ENCODE measurements at places on chromosomes 5 and 9.

DNA sequence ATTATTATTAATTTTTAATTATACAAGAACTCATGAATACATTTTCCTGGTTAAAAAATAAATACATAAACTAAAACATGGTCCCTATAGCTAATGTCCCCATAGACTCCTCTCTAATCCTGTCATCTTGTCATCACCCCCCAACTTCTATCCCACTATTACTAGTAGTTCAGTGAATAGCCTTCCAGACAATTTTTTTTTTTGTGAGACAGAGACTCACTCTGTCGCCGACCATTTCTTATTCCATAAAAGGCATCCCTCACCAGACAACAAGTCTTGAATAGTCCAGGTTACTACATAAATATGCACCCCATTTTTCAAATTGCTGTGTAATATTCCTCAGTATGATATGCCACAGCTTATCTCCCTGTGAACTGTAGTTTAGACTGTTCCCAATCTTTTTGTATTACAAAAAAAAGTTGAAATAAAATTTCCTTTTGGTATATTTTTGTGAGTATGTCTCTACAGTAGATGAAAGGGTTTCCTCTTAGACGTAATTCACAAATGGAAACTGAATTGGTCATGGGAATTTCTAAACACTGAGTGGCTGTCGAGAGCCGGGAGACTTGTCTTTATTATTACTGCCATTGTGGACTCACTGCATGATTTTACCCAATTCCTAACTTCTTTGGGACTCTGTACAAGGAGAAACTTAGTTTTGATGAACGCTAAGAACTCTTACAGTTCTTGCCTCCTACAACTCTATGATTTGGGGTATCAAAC is 6.4 kb upstream of the ABLIM3 start:
- H3K27me3 ChIP-seq, result peaks cover 36% of the 10 kb centered on the region
- no peak overlapping the region for H3K27ac ChIP-seq
- no peak overlapping the region for H3K4me3 ChIP-seq
- H3K4me1 ChIP-seq, result no peaks in the 10 kb centered on the region
- H3K36me3 ChIP-seq, result no peaks in the 10 kb centered on the region
- no peak for DNase-seq

DNA sequence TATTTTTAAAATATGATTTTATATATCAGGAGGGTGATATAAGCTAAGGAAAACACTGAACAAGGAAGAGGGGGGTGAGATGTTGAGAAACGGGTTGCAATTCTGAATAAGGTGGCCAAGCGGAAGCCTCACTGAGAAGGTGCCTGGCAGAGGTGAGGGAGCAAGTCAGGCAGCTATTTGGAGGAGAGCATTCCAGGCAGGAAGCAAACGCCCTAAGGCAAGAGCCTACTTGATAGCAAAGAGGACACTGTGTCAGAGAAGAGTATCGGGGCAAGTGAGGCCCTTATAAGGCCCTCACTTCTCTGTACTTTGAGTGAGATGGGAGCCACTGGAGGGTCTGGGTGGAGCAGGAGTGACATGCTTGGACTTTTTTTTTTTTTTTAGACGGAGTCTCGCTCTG is 8.0 kb upstream of the CTNNA1 start:
- H3K27ac ChIP-seq, result no peak overlapping the region
- no peaks in the 10 kb centered on the region for H3K27me3 ChIP-seq

GRCh38 chr5:109350537-109351270 is 59.1 kb downstream of the PJA2 start:
- DNase-seq, result no peak
- no peak overlapping the region for H3K27ac ChIP-seq
- no peak overlapping the region for H3K4me3 ChIP-seq
- H3K4me1 ChIP-seq, result no peaks in the 10 kb centered on the region
- peaks cover 32% of the 10 kb centered on the region for H3K36me3 ChIP-seq
- no peaks in the 10 kb centered on the region for H3K27me3 ChIP-seq

DNA sequence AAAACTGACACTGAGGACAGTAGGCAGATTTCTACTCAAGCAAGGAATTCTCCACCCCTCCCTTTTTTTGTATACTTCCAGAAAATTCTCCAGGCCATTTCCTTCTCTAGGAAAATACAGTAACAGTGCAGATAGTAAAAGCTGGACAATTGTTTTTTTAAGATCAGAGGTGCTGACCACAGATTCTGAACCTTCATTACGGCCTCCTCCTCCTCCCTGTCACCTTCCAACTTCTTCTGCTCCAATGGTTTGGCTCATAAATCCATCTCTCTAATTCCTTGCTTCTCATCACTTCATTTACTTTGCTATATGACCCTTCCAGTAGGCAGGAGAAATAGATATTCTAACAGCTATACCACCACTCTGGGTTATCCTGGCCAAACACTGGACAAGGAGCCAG is 220.6 kb downstream of the FBN2 start:
- peaks cover 36% of the 10 kb centered on the region for H3K36me3 ChIP-seq
- no peak overlapping the region for H3K4me3 ChIP-seq
- H3K27me3 ChIP-seq, result no peaks in the 10 kb centered on the region
- DNase-seq, result no peak
- no peak overlapping the region for H3K27ac ChIP-seq
- H3K4me1 ChIP-seq, result no peaks in the 10 kb centered on the region

- peaks cover 13% of the 10 kb centered on the region for H3K36me3 ChIP-seq
- peak overlapping the region; percentile 3 for H3K27ac ChIP-seq
- no peaks in the 10 kb centered on the region for H3K4me1 ChIP-seq
- DNase-seq, result no peak
- no peaks in the 10 kb centered on the region for H3K27me3 ChIP-seq
- peak overlapping the region; percentile 11 for H3K4me3 ChIP-seq
Measured at GRCh38 chr9:36665387-36665786, 92.7 kb downstream of the MELK start.

DNA sequence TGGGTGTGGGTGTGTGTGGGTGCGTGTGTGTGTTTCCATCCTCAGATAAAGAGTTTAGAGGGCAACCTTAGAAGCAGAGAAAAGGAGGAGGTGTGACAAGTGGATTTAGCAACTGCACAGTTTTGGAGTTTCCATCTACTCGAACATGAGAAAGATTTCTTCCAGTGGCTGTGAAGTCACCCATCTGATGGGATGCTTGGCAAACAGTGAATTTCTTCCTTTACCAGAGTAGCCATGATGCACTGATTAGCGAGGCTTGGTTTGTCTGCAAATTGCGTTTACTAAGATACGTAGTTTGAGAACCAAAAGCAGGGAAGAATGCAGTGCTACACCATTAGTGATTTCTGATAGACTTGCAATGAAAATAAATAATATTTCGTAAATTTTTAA is 791 bp upstream of the STARD4 start:
- peaks cover 28% of the 10 kb centered on the region for H3K4me1 ChIP-seq
- H3K4me3 ChIP-seq, result peak overlapping the region; percentile 98
- peak overlapping the region; percentile 97 for H3K27ac ChIP-seq
- no peaks in the 10 kb centered on the region for H3K36me3 ChIP-seq

- H3K4me1 ChIP-seq, result peaks cover 47% of the 10 kb centered on the region
- H3K4me3 ChIP-seq, result no peak overlapping the region
- peaks cover 3% of the 10 kb centered on the region for H3K27me3 ChIP-seq
- no peak overlapping the region for H3K27ac ChIP-seq
Measured at GRCh38 chr9:91039835-91040140, 238.2 kb downstream of the SYK start.

DNA sequence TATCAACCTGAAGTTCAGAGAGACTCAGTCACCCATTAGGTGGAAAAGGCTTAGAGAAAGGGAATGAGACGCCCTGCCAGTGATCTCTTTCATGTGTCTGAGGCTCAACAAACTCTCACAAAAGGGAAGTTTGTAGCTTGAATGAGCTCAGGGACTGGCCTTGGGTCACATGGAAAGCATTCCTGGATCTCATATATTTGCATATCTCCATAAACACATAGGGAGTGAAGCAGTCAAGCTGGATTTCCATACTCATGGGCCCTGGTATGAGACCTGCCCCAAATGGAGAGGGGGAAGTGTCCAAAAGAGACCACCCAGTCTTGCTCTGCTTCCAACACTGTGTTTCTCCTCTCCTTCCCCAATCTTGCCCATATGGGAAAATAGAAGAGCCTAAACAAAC is 26.4 kb upstream of the PRUNE2 start:
- H3K36me3 ChIP-seq, result no peaks in the 10 kb centered on the region
- no peak for DNase-seq
- no peaks in the 10 kb centered on the region for H3K27me3 ChIP-seq
- no peak overlapping the region for H3K4me3 ChIP-seq
- H3K4me1 ChIP-seq, result no peaks in the 10 kb centered on the region

GRCh38 chr5:142783601-142784341 is 13.6 kb downstream of the ARHGAP26 start:
- H3K4me3 ChIP-seq, result peak overlapping the region; percentile 23
- no peaks in the 10 kb centered on the region for H3K36me3 ChIP-seq
- H3K4me1 ChIP-seq, result peaks cover 39% of the 10 kb centered on the region
- no peak for DNase-seq
- H3K27ac ChIP-seq, result peak overlapping the region; percentile 10

DNA sequence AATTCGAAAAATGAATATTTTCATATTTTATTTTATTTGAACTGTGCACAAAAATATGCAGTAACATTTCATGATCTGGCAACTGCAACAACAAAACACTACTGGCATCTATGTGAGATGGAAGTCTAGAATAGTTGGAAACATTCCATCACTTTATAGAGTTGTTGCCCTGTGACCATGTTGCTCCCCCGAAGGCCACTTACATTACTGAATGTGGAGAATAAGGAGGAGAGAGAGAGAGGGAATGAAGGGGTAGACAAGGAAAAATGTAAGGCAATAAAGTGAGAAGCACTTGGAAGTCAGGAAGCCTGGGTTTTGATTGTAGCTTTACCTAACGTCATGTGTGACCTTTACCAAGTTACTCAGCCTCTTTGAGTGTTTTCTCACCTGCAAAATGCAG is 437.2 kb upstream of the EDIL3 start:
- no peak for DNase-seq
- H3K27me3 ChIP-seq, result no peaks in the 10 kb centered on the region
- no peak overlapping the region for H3K4me3 ChIP-seq
- H3K4me1 ChIP-seq, result peaks cover 4% of the 10 kb centered on the region
- H3K36me3 ChIP-seq, result no peaks in the 10 kb centered on the region

GRCh38 chr9:121398374-121398773 is 28.3 kb upstream of the STOM start:
- no peak overlapping the region for H3K4me3 ChIP-seq
- peak overlapping the region; percentile 54 for H3K27ac ChIP-seq
- H3K27me3 ChIP-seq, result peaks cover 16% of the 10 kb centered on the region
- DNase-seq, result no peak
- no peaks in the 10 kb centered on the region for H3K4me1 ChIP-seq

GRCh38 chr5:152599096-152599495 is 194.0 kb upstream of the NMUR2 start:
- no peaks in the 10 kb centered on the region for H3K27me3 ChIP-seq
- no peaks in the 10 kb centered on the region for H3K36me3 ChIP-seq
- DNase-seq, result no peak
- H3K4me1 ChIP-seq, result no peaks in the 10 kb centered on the region
- H3K27ac ChIP-seq, result no peak overlapping the region

DNA sequence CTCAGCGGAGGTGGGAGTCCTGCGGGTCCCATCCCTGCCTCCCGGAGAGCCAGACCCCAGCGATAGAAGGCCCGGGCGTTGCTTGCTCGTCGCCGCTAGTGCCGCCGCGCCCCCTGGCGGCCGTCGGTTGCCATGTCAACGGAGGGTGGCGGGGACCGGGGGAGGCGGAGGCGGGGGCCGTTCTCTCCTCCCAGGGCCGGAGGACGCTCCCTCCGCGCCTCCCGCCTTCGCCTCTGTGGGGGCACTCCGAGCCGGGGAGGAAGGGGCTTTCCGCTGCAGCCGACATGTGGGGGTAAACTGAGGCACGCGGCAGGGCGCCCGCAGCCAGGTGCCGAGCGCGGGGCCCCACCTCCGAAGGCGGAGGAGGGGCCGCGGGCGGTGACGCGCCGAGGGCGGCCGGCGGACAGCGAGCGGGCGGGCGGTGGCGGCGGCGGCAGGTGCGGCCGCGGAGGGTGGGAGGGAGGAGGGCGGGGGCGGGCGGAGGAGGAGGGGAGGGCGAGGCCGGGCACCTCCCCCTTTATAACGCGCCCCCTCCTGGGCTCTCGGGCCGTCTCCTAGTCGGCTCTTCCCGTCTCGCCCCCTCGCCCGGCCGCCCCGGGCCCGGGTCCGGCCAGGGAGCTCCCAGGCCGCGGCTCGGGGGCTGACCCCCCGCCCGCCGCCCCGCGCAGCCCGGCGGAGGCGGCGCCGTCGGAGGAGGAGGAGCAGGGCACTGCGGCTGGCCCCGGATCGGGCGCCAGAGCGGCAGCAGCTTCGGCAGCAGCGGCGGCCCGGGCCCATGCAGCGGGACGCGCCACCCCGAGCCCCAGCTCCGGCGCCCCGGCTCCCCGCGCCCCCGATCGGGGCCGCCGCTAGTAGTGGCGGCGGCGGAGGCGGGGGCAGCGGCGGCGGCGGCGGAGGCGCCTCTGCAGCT is 556 bp upstream of the CDK9 start:
- H3K27me3 ChIP-seq, result no peaks in the 10 kb centered on the region
- DNase-seq, result peak; percentile 94
- H3K36me3 ChIP-seq, result peaks cover 12% of the 10 kb centered on the region
- H3K4me1 ChIP-seq, result peaks cover 10% of the 10 kb centered on the region
- peak overlapping the region; percentile 95 for H3K4me3 ChIP-seq

- no peak overlapping the region for H3K27ac ChIP-seq
- H3K4me1 ChIP-seq, result no peaks in the 10 kb centered on the region
- H3K36me3 ChIP-seq, result no peaks in the 10 kb centered on the region
- H3K4me3 ChIP-seq, result no peak overlapping the region
Measured at GRCh38 chr9:6133346-6134063, 82.1 kb upstream of the IL33 start.

DNA sequence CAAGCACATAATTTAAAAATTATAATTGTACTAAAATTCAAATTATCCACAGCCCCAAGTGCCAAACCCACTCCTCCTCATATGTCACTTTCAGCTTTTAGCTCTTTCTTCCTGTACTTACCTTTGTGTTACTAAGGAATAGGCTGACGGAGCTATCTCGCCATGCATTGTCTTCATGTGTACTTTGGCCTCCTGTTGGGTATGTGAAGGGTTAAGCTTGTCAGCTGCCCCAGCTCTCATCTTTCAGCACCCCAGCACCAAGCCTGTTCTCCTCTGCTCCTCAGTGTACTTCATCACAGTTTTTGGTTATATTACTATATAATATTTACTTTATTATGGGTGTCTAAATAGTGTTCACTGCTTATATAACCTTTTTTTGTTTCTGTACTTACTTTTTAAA is 46.2 kb downstream of the OSTF1 start:
- no peak overlapping the region for H3K4me3 ChIP-seq
- no peaks in the 10 kb centered on the region for H3K27me3 ChIP-seq
- H3K4me1 ChIP-seq, result peaks cover 4% of the 10 kb centered on the region
- DNase-seq, result no peak
- H3K27ac ChIP-seq, result no peak overlapping the region
- peaks cover 11% of the 10 kb centered on the region for H3K36me3 ChIP-seq

DNA sequence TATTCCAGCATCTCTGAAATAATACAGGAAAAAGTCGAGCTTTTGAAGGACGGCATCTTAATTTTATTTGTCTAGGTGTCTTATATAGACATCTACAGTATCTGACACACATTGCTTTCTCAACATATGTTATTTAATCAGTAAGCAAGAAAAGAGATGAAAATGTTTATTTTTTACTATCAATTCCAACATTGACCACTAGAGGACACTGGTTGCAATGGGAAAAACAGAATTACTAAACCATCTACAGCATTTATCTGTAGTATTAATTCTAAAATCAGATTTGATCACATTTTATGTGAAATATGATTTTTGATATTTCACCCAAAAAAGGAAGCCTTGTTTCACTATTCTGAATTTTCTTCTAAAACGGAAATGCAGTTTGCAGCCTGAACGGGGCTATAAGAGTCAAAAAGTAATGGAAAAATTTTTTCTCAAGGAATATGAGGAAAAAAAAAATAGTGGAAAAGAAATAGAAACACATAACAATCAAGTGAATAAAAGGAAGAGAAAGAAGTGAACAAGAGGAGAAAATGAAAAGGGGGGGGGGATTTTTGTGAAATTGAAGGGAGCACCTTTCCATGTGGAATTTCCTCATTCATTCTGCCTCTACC is 98.6 kb downstream of the OSTF1 start:
- no peak overlapping the region for H3K27ac ChIP-seq
- no peaks in the 10 kb centered on the region for H3K4me1 ChIP-seq
- H3K27me3 ChIP-seq, result peaks cover 3% of the 10 kb centered on the region
- DNase-seq, result no peak
- no peak overlapping the region for H3K4me3 ChIP-seq
